ENCODE measurements at places on chromosomes 1 and 21.
A peak's percentile ranks its signal among the peaks of the same experiment; 100 is the strongest.

DNA sequence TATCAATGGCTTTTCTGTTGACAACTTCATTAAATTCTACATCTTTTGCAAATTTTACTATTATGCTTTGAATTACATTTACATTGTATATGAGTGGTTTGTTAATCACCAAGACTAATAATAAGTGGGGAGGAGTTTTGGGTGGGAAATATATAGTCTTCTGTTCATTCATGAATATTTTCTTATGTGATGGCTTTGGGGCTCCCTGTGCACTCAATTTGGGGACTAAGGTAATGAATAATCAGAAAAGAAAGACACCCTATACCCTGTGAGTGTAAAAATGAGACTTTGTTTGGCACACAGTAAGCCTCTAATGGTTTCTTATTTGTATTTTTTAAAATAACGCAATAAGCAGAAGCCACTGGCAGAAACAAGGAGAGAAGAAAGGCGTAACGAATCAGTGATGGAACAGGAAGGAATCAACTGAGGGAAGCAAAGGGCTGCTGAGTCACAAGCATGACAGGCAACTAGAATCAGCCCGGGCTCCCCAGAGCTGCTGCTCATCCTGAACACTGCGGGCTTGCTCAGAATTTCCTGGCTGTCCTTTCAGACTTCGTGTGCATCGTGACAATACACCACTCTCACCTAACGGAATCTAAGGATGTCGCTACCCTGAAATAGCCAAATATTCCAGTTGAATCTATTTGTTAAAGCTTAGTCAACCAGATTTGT lies 20.8 kb upstream of the RGS2 start:
- DNase-seq = no peak

DNA sequence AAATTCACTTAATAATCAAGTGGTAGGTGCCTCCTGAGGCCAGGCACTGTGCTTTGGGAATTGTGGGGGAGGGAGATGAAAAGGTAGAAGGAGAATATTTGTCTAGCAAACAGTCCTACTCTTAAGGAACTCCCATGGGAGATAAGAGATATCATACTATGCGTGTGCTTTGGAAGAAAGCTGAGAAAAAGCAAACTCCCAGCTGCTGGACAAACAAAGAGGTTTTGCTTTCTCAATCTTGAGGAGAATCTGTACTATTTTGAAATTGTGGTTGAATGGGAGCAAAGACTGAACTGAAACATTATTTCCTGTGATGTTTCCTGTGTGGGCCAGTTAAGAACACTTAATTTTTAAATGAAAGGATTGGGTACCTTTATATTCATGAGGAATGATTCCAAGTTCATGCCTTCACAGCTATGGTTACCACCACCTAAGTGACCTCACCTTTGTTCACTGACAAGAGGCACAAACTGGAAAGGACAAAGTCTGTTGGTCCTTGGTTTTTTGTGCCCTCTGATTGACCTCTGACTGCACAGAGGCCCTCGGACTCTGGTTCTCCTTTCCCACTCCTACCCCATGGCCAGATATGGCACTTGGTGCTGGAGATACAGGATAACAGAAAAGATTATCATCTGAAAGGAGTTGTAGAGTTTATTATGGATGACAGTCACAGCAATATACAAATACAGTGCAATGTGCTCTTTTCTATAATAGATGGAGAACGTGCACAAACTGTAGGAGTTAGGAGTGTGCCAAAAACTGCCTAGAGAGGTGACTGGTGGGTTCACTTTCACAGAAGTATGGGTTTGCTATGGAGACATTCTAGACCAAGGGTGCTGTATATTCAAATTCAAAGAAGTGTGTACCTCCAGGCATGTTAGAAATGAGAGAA lies 1.6 kb downstream of the CD53 start:
- DNase-seq = no peak

DNA sequence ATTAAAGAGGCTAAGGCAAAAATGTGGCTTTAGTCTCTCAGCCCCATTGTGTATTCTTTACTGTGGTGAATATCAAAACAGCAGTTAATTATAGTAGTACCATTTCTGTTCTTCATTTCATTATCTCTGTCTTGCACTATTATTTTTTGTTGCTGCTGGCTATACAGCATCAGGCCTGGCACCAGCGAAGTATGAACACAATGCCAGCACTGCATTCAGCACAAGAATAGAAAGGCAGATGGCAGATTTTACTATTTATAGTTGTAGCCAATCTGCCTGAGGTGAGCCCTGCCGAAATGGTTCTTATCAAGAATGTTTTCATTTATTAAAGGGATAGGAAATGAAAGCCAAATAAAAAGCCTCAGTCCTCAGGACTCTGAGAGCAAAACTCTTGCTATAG lies 72.1 kb downstream of the GPR52 start:
- DNase-seq = no peak

DNA sequence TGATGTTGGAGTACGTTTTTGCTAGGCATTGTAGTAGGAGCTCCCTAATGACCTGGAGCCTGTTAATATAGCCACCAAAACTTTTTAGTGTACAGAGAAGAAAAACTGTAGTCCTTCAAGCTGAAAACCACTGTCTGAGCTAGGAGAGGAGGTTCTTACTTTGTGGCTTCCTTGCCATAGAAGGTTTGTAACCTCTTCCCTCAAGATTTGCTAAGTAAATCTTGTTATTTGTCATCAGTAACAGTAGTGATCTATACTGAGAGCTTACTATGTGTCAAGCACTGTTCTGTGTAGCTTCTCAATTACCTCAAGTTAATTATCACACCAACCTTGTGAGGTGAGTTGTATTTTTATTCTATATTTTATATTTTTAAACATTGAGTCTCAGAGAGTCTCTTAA lies 21.2 kb upstream of the LRRC8C start:
- DNase-seq = no peak

DNA sequence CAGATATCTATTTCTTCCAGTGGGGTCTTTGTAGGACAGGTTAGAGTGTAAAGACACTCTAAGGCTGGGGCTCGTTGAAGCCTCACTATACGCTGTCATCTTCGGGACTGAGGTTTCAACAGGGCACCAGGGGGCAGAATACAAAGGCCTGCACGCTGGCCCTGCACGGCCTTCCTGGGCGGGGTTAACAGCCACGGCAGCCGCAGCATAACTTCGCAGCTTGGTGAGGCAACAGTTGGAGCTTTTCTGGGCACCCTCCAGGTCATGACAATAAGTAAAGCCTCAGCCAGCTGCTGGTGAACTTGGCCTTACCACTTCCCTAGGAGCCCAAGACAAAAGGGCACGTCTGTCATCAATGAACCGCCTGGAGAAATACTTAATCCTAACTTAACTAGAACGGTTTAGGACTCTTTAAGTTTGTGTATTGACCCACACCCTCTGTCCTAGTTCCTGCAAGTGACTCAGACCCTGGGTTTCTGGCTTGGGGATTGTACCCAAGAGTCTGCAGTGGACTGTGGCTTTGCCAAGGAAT lies 2.3 kb upstream of the RUNX1 start:
- DNase-seq = peak; percentile 3

DNA sequence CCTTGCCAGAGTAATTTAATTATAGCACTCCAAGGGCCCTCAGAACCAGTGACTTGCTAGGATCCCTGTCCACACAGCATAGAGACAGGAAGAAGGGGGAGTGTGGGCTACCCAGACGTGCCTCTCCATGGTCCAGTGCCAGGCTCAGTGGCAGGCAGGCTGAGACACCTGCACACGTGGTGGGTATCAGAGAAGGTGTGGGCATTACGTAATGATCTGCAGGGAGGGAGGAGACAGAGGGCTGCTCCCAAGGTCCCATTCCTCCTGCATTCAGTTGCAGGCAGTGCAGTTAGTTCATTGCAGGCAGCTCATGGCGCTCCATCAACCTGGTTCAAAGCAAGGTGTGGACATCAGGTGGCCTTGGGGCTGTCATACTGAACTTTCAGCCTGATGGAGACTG lies 49.9 kb downstream of the C8B start:
- no peak for DNase-seq

GRCh38 chr1:213124590-213124989 lies 73.5 kb downstream of the RPS6KC1 start:
- no peak for DNase-seq

DNA sequence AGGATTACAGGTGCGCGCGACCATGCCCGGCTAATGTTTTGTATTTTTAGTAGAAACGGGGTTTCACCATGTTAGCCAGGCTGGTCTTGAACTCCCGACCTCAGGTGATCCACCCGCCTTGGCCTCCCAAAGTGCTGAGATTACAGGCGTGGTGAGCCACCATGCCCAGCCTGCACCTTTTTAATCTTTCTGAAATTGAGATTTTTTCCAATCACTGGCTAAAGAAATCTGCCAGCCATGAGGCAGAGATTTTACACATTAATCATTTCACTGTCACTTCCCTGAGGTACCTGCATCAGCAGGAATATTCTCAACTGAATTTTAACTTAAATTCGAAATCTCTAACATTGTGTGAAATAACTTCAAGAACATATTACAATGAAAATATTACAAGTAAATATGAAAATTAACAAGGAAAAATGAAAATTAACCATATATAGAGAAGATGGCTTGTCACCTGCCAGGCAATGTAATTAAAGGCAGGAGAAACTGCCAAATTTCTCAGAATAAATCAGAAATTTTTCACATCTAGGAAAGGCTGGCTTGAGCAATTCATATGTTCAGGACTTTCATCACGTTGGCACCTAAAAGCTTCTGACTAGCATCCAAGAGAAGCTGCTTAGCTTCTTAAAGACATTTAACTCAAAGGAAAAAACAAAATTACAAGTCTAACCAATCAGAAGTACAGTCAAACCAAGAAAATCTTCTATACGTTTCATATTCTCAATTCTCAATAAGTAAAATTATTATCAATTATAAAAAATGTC lies 5.9 kb downstream of the ANKRD13C start:
- DNase-seq = no peak

- DNase-seq = no peak
Observed at GRCh38 chr1:30912913-30913652, 4.5 kb upstream of the SDC3 start.

Measured in NCI-H748 treated with DMSO at 0.1 percent for 48 hours (cell line).